ENCODE measurements at places on chromosomes 5 and 9.

- no peak for DNase-seq
These were observed 39.6 kb upstream of the FGF1 start for GRCh38 chr5:142725231-142726187.

DNA sequence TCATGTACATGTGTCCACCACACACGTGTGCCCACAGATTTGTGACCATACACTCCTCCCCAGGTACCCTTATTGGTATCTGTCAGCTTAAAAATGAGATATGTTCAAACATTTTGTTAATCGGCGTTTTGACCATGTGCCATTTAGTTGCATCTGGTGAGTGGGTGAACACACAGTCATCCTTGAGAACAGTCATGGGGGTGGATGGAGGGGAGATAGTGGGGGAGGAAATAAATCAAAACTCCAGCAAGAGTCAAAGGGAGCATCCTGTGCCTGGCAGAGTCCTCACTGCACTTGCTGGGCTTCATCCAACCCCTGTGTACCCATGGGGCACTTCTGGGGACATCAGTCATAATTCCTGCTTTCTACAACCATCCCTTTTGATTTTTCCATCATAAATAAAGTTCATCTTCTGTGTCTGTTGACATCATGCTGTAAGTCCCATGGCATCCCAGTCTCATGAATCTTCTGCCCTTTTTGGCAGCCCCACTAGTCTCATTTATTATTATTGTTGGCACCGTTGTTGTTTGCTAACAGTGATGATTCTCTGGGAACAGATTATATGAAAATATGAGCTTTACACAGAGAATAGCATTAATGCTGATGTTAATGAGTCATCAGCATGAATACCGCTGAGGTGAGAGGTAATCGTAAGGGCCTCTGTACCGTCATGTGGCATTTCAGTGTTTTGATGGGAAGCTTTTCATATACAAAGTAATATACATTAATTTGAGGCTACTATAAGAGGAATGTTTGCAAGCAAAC lies 24.4 kb upstream of the CLK4 start:
- no peak for DNase-seq

DNA sequence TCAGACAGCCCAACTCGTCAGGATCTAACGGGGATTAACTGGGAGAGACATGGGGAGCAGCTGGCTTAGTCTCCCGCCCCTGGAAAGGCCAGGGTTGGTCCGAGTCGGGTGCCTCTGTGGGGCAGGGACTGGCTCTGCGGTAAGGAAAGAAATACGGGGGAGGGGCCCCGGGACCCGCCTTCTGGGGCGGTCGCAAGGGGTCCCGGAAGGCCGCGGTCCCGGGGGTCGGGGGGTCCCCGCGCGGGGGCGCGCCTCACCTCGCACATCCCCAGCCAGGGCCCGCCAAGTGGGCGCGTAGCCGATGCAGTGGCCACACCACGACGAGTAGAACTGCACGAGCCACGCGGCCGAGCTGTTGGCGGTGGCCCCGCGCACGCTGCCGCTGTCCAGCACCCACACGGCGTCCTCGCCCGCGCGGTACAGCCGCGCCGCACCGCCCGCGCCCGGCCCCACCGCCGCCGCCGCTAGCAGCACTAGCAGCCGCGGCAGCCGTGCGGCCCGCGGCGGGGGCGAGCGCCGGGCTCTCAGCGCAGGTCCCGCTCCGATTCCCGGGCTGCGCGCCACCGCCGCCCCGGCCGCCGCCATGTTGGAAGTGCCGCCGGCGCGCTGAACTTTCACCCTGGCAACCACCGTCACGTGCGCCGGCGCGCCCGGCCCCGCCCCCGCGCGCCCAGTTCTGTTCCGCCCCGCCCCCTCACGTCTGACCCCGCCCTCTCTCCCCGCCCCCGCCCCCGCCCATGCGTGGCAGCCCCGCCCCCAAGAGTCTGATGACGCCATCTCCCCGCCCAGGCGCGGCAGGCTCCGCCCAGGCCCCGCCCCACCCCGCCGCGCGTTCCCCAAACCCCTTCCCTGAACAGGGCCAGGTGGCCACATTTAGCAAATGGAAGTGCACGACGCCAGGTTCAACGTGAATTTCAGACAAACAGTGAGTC lies at the start of gene QSOX2:
Gene QSOX2, minus strand, starts transcription at position 594 of the 932 bp plus-strand sequence. Its CDS starts 9 bp downstream, at position 585.
- peak; percentile 81 for DNase-seq

GRCh38 chr9:123871781-123872180 lies 58.1 kb downstream of the DENND1A start:
- DNase-seq = no peak

DNA sequence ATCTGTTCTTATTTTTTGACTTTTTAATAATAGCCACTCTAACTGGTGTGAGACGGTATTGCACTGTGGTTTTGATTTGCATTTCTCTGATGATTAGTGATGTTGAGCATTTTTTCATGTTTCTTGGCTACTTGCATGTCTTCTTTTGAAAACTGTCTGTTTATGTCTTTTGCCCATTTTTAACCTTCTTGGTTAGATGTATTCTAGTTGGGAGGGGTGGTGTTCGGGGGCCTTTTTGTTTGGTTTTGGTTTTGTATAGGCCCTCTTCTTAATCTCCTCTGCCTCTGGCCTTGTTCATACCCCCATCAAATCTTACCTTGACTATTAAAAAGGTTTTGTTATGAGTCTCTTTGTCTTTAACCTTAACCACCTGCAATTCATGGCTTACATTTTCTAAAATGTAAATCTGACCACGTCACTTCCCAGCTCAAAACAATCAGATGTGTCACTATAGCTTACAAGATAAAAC lies 107.8 kb upstream of the NR4A3 start:
- DNase-seq = no peak

All from caudate nucleus (tissue), 63 donors.